ENCODE measurements at places on chromosomes 11 and 22.

DNA sequence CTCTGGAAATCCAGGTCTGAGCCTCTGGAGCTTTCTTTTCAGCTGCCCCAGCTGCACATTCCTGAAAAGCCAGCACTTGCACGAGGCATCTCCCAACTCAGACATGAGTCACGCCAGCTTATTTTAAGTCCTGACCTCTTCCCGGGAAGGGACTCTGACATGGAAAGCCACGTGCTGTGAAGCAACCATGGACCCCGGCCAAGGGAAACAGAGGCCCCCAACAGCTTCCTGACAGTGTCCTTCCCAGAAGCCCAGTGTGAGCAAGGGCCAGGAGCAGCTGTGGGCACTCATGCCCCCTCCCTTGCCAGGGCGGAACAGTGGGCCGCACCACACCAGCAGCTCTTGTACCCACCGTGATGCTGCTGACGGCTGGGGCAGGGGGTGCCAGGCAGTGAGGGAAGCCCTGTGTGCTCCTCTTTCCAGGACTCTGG, 118.8 kb upstream of the CADM1 start:
- peak; percentile 46 for DNase-seq

DNA sequence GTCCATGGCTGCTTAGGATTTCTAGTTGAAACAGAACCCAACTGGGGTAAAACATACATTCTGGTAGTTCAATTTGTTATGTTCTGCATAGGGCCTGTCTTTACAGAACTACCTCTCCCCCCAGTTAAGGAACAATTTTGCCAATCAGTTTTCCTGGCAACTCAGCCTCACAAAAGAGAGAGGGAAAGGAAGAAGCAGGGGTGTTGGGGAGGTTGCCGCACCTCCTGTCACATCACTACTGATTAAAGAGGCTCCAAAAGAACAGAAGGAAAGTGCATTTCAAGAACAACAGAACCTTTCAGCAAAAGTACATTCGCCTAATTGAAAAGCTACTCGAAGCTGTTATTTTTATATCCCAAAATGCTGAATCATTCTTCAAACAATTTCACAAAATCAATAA, 217.6 kb downstream of the CADM1 start:
- no peak for DNase-seq

DNA sequence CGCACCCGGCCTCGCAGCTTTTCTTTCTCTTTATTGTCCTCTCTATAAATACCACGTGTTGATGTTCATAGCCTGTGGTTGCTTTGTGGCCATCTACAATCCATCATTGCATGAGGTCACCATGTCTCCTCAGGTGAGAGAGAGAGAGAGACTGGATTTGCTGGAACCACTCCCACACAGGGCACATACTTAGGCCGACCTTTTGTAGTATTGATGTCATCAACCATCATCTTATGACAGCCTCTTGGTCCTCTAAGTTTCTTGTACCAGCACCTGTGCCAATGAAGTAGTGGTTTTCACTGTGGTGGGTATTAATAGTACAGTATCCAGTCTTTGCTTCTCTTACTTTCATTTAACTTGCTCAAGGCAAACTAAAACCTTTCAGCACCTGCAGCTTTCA, 22.8 kb upstream of the P2RY6 start:
- no peak for DNase-seq

- no peak for DNase-seq
Observed at GRCh38 chr11:130204703-130205095, 45.1 kb downstream of the ST14 start.

DNA sequence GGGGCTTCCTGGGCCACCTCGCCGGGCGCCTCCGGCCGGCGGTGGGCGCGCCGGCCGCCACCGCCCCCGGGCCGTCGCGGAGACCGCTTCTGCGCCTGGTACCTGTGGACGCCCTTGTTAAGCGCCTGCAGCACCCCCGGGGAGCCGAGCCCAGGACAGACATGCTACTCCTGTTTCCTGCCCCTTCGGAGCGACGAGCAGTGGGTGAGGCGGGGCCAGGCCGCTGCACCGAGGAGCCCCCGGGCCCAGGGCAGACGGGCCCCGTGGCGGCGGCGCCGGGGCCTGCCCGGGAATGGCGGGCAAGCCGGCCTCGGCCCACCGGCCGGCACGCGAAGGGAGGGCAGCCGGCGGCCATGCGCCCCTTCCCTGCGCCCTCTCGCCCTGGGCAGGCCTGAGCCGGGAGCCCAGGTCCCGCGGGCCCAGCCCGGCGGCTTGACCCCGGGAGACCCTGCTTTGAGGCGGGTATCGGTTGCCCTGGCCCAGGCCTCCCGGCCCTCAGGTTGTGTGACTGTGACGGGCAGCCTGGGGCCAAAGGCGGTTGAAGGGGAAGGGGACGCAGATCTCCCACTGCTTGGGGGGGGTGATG, 789 bp upstream of the KDM2A start:
- DNase-seq = no peak

GRCh38 chr22:31346255-31346732, at the start of gene PATZ1:
Gene PATZ1, minus strand, starts transcription at chr22:31346346. Its CDS starts 744 bp downstream, at chr22:31345602.
- no peak for DNase-seq

GRCh38 chr11:70470127-70470526, 71.8 kb downstream of the CTTN start:
- DNase-seq = no peak

DNA sequence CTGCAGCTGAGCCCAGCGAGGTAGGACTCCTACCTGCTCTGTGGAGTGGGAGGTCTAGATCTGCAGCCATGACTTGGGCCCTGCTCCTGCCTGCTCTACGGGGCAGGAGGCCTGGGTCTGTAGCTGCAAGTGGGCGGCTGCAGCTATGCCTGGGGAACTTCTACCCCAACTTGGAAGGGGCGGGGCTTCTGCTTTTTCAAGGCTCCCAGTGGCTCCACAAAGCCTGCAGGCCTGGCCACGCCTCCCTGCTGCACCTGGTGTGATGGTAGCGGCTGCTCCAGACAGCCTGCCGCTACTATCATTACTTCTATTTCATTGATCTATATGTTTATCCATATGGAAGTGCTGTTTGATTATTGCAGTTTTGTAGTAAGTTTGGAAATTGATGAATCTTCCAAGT, 121.2 kb downstream of the NELL1 start:
- DNase-seq = no peak

DNA sequence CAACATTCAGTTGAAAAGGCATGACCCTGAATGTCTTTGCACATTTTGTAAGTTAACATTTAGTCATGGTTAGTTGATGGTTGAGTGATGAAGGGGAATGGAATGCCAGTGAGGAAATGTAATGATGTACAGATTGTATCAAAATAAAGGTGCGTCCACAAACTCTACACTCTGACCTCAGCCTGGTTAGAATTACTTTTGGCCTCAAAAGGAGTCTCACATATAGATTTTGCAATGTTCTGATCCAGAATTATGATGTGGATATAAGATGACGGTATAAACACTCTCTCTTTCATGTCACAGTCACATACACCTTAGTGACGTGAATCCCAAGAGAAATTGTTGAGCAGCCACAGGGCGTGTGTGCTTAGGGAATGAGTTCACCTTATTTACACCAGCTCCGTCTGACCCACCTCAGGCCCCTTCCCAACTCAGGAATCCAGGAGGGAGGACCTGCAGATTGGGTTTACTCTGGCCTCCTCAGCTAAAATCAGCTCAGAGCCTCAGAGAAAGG, 100.1 kb downstream of the RDX start:
- DNase-seq = peak; percentile 66

DNA sequence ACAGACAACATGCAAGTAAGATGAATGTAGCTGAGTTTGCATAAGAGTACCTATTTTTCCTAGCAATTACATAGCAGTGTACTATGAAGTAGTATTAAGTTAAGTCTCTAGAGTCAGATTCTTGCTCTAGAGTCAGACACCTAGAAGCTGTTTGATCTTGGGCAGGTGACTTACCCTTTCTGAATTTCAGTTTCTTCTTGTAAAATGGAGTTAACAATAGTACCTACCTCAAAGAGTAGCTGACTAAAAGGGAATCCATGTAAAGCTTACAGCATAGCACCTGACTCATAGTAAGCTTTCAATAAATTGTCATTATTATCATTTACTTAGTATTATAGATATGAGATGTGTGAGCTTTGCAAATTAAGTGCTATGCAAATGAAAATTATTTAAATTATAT, 47.8 kb upstream of the PTPRJ start:
- DNase-seq = no peak

- no peak for DNase-seq
Observed at GRCh38 chr11:66112041-66112491, 42.0 kb downstream of the PACS1 start.

GRCh38 chr11:110098645-110099044, 5.5 kb downstream of the ZC3H12C start:
- DNase-seq = no peak

- no peak for DNase-seq
Observed at GRCh38 chr11:115317277-115318185, 186.7 kb downstream of the CADM1 start.

- DNase-seq = no peak
Observed at GRCh38 chr11:124716591-124716990, 23.2 kb upstream of the NRGN start.

- no peak for DNase-seq
Observed at GRCh38 chr11:692824-693414, 2.1 kb downstream of the DEAF1 start.

- DNase-seq = no peak
Observed at GRCh38 chr22:47377926-47378560, 615.6 kb downstream of the TBC1D22A start.

DNA sequence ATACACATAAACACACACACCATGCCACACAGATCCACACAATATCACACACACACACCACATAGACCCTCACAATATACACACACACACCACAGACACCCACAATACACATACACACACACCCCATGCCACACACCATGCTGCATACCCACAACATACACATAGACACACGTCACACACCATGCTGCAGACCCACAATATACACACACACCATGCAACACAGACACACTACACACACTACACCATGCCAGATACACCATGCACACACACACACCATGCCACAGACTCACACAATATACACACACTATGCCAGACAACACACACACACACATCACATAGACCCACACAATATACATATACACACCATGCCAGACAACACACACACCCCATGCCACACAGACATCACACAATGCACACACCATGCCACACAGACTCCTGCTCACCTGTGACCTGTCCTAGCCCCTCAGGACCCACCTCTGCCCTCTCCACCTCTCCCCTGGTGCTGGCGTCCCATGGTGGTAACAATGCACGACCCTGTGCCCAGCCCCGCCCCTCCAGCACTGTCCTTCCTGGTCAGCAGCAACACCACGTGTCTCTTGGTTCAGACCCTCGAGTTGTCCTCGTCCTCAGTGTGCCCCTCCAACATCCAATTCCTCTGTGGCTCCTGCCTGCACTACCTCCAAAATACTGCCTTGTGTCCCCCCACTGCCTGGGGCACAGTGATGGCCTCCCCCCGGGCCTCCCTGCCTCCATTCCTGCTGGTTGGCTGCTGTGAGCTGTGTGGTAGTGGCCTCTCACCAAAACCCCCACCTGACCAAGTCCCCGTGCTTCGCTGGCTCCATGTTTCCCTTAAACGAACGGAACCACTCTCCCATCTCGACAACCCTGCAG, 23.7 kb upstream of the RFPL3 start:
- no peak for DNase-seq

DNA sequence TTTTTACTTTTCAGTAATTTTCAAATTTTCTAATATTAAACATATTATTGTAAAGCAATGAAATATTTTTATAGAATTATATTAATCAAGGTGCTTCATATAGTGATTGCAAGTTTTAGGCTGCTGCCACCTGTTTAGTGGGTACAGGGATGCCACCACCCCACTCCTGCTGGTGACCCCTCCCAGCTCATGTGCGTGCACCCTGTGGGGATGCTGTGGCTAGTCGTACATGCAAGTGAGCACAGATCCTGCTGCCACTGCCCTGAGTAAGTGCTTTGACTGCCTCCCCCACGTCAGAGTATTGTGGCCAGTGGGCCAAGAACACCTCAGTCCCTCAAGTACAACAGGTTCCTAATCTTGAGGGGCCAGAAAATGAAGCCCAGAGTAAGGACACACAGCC, 320.1 kb upstream of the DDI1 start:
- DNase-seq = no peak

DNA sequence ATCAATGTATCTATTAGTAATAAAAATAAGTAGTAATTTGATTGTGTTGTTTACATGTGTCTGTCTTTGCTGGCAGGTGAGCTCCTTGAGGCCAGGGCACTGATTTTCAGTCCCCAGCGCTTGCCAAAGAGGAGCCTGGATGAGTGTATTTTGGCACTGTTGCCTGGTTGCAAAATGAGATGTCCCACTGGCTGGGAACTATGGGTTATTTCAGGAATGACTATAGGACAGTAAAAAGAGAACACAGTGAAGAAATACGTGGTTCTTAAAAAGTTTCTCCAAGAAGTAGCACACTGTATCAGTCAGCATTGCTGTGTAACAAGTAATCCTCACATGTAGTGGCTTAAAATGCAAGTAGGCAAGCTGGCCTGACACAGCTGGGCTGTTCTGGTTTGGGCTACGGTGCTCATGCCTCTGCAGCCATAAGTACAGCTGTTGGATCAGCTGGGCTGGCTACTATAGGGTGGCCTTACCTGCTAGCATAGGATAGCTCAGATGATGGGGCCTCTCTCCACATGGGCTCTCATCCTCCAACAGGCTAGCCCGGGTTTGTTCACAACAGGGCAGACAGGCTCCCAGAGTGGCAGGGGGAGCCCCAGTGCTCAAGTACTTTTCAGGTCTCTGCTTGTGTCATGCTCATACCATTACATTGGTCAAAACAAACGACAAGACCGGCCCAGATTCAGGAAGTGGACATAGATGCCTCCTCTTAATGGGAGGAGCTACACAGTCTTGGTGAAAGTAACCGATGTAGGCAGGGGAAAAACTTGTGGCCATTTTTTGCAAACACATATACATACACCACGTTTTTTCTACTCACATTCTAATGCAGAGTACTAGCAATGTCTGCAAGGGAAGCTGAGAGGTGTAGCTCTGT, 399.1 kb downstream of the LARGE1 start:
- no peak for DNase-seq

DNA sequence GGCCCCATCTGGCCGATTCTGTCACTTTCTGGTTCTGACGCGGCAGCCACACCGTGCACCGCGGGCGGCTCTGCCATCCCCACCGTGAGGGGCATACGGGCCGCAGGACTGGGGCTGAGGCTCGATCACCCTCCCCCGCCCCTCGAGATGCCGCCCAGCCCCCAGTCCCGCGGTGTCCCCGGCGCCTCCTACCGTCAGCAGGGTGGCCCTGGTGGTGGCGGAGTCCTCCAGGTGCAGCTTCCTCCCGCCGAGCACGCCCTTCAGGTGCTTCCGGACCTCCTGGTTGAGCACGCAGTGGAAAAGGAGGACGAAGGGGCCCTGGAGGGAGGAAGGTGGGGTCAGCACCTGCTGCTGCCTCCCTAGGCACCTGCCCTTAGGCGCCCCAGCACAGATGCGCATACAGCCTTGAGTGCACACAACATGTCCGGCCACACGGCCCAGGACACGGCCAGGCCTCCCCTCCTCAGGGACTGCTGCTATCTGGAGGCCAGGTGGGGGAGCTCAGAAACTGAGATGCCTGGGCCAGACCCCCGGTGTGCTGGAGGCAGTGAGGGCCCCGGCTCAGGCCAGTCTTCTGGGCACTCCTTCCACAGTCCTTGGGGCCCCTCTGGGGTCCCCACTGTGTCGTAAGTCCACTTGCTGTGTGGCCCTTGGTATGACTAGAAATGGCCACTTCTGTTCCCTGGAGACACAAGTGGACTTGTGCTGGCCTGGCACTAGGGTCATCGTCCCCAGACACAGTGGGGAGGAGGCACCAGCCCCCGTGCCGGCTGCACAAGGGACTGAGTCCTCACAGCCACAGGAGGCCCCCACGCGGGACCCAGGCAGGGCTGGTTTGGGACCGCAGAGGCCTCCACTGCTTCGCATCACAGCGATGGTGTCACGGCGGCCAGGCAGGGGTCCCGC, 31.5 kb downstream of the TRMU start:
- no peak for DNase-seq

- no peak for DNase-seq
Observed at GRCh38 chr22:37259540-37260029, 15.5 kb upstream of the RAC2 start.

Data from Panc1 (cell line).